NCI-H2171 (cell line): ENCODE measurements at places on chromosomes 6 and 20.

DNA sequence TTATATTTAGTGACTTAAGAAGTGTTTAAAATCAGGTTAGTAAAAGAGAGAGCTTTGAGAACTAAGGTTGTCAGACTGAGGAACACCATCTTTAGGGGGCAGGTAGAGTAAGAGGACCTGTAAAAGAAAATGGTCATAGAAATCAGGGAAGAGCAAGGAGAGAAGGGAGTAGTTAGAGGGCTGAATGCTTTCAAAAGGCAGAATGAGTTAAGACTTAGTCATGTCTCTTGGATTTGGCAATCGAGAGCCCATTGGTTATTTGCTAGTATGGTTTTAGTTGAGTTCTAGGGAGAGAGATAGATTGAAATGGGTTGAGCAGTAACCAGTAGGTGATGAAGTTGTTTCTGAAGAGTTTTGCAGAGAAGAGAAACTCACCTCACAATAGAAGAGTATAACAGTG, 51.1 kb downstream of the RALGAPB start:
- no peak for DNase-seq

DNA sequence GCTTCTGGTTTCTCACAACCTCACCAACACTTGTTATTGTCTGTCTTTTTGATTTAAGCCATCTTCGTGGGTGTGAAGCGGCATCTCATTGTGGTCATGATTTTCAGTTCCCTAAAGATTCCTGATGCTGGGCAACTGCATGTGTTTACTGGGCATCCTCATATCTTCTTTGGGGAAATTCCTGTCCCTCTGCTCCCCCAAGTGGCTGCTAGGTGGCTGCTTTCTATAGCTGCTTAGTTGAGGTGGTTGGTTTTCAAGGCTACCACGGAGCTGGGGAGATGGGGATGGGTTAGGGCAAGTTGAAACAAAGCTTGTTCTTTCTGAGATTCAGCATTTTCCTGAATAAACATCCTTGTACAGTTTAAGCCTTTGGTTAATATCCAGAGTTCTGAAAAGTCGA, 403.9 kb upstream of the SULF2 start:
- DNase-seq: no peak

- DNase-seq: no peak
These were observed 11.8 kb upstream of the MRGBP start for GRCh38 chr20:62784497-62784896.

DNA sequence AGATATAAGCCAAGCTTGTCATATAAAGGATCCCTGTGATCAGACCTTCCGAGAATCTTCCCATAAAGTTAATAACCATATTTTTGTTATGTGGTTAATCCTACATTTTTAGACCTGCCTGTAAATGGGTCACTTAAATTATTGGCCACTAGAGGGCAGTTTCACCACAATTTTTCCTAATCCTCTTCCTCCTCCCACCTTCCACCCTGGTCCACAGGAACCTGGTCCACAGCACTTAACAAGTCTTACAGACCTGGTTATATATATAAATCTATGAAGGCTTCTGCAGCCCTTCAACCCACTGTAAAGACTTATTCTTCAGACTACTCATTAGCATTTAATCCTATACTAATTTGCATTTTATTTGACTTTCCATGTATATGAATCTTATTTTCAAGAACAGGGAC, 28.3 kb downstream of the MRS2 start:
- peak; percentile 6 for DNase-seq

DNA sequence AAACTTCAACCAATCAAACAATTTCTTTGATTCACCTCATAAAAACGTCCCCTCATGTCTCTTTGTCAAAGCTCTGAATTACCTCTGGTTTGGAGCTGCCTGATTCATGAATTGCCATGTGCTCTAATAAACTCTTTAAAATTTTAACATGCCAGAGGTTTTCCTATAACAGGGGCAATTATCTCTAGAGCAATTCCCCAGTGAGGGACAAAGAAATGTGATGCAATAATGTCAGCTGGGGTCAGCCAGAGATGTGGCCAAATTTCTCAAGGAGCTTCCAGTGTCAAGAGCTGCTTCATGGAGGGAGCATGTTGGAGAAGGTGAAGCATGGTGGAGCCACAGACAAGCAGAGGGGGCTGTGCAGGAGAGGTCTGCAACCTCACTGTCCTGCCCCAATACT, 38.7 kb upstream of the RFPL4B start:
- DNase-seq: no peak

- no peak for DNase-seq
These were observed 145.6 kb upstream of the ID4 start for GRCh38 chr6:19691465-19692167.

DNA sequence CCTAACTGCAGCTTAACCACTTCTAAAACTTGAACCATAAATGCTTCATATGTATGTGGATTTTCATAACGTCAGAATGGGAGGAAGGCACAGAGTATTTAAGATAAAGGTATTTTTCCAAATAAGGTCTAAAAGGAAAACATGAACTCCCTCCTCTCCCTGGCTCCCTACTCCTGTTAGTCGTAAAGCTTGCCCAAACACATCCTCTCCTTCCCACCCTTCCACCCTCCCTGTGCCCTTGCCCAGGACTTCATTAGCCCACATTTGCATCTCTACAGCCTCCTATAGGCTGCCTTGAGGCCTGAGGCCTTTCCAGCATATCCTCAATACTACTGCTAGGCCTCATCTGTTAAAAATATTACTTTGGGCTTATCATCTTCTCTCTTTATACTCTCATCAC, 17.1 kb upstream of the SMIM13 start:
- no peak for DNase-seq

- no peak for DNase-seq
These were observed 90.2 kb upstream of the TOX2 start for GRCh38 chr20:43824309-43825050.

DNA sequence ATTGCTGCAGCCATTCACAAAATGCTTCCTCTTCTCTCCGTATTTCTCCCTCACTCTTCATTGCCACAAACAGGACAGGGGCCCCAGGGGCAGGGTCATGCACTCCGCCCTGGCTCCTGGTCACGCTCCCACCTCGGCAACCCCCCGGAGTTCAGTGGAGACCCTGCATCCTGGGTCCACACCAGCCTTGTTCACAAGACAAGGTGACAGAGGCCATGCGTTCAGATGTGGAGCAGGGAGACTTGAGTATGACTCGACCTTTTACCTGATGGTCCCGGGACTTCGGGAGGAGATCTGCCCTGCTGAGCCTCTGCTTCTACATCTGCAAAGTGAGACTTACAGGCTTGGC, 49.4 kb downstream of the ANKRD60 start:
- no peak for DNase-seq

DNA sequence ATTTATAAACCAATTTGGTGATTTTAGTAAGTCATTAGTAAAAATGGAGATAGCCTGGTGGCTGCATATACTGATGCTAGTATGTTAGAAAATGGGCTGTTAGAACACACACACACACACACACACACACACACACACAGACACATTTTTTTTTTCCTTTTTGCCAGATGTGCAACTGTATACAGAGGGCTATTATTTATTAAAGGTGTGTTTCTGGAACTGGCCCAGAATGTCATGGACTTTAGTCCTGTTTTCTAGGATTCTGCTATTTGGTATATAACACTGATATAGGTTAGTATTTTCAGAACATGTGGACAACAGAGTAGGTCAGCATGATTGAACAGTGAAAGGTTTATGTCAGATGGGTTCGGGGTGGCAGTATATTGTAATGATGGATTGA, 12.4 kb downstream of the MYO6 start:
- DNase-seq: no peak

DNA sequence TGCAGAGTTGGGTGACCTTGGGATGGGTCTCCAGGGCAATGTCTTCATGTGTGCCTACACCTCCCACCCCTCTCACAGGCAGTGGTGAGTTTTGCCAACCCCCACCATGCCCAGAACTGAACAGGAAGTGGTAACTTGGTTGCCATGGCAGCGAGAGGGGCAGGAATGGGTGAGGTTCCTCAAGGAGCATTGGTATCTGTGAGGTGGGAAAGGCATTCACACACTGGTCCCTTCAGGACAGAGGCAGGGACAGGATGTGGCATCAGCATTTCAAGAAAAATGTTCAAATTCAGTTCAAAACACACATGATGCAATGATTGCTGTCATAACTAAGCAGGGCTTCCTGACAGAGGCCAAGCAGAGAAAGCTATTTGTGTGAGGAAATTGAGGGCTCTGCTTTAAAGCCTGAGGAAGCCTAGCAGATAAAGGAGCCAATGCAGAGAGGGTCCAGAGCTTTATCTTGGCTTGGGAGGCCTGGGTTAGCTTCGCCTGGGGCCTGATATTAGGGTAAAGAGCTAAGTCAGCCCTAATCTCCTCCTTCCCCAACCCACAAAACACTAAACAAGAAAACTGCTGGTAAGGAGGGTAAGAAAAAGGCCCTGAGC, 551 bp downstream of the TREML2 start:
- DNase-seq: no peak

GRCh38 chr6:3926150-3926482, 76.9 kb downstream of the FAM50B start:
- no peak for DNase-seq

- DNase-seq: peak; percentile 88
These were observed 40.3 kb upstream of the BLCAP start for GRCh38 chr20:37567671-37568588.

GRCh38 chr6:157755032-157755745, 67.9 kb upstream of the SNX9 start:
- no peak for DNase-seq

- DNase-seq: no peak
These were observed 21.1 kb upstream of the THEMIS start for GRCh38 chr6:127921982-127922381.

GRCh38 chr6:79408256-79408974, 128.8 kb downstream of the LCA5 start:
- DNase-seq: no peak

DNA sequence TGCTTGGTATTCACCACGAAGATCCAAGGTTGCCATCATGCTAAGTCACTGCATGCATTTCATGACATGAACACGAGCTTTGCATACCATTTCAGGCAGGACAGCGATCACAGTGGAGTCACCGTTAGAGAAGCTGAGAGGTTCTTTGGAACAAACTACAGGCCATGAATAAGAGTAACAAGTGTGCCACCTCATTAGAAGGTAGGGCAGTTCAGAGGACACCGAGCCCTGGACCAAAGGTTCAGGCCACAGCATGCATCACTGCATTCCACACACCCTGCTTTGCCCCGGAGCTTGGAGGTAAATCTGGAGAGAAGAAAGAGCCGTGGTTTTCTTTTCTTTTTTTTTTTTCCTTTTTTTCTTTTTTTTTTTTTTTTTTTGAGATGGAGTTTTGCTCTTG, 66.9 kb upstream of the CDH4 start:
- DNase-seq: no peak

DNA sequence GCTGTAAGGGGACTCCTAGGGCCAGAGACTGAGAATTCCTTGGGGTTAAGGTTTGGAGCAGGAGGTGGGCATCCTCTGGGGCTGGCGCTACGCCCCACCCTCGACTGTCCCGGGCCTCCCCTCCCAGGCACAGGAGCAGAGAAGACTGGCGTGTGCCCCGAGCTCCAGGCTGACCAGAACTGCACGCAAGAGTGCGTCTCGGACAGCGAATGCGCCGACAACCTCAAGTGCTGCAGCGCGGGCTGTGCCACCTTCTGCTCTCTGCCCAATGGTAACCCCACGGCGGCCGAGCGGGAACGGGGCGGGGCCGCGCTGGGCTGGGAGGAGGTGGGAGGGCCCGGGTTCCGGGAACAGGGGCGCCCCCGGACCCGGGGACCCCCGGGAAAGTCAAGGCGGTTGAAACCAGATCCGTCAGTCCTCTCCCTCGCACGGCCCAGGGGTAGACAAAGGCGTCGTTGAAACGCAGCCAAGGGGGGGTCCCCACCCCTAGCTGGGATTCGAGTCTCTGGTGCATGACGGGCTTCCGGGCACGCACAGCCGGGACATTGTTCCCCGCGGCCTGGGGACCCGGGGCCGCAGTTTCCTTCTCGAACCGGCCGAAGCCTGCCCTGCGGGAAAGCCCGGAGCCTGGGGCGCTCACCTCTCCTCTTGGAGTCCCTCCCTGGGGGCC, 844 bp downstream of the WFDC2 start:
- peak; percentile 4 for DNase-seq

DNA sequence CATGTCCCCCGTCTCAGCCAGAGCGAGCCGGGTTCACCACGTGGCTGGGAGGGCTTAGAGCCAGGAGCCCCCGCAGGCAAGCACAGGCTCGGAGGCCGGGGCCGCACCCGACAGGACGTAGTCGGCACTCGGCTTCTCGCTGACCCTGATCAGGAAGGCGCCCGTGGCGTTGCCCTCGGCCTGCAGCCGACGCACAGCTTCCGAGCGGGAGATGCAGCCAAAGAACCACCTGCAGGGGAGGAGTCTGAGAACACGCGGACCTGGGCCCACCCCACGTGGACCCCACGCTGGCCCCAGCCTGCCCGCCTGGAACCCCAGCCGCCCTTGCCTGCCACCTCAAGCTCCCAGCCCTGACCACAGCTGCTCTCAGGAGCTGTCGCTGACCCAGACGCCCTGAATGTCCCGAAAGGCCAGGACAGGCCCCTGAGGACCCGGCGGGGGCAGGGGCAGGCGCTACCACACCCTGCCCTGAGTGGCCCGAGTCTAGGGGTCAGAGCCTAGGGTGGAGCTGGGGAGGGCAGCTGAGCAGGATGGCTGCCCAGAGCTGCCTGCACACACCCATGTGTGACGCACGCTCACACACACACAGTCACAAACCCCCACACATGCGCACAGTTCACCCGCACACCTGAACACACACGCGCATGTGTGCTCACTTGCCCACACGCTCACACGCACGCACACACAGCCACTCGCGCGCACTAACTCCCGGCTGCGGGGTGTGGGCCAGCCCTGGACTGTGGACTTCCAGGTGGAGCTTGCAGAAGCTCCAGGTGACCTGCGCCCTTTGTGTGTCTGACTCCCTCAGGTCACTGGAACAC, 2.1 kb downstream of the PTK6 start:
- no peak for DNase-seq

DNA sequence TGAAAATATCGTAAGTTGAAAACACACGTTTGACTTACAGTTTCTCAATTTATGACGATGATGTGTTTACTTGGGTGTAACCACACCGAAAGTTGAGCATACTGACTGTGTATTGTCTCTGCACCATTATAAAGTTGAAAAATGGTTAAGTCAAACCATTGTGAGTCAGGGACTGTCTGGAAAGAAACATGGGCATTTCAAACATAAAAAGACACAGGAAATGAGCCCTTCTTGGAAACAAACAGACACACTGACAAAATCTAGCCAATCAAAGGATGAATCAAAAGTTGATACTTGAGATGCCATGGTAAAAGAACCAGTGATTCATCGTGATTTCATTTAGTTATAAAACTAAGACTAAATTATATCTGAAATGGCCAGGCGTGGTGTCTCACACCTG, 5.3 kb downstream of the POPDC3 start:
- no peak for DNase-seq

- peak; percentile 35 for DNase-seq
These were observed 520.8 kb downstream of the EPM2A start for GRCh38 chr6:145214570-145214969.

DNA sequence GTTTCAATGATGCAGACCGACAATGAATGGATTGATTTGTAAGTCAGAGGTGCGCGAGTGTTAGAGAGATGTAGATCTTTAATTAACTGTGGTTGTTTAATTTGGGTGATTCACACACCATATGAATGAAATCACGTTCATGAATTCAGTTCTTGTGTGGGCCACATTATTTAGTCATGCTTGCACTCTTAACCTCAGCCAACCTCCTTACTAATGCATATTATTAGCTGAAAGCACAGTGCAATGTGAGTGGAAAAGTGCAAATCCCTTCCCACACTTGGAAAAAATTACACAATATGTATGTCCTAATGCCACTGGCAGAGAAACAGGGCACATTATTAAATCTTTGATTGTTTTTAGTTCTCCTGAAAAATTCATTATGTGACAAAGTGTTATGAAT, 512.5 kb downstream of the BCKDHB start:
- DNase-seq: no peak
